DMS53 (cell line): ENCODE measurements at places on chromosomes 16 and 17.

- peak; percentile 78 for DNase-seq
Observed at GRCh38 chr17:57861000-57861789, 11.4 kb upstream of the MRPS23 start.

DNA sequence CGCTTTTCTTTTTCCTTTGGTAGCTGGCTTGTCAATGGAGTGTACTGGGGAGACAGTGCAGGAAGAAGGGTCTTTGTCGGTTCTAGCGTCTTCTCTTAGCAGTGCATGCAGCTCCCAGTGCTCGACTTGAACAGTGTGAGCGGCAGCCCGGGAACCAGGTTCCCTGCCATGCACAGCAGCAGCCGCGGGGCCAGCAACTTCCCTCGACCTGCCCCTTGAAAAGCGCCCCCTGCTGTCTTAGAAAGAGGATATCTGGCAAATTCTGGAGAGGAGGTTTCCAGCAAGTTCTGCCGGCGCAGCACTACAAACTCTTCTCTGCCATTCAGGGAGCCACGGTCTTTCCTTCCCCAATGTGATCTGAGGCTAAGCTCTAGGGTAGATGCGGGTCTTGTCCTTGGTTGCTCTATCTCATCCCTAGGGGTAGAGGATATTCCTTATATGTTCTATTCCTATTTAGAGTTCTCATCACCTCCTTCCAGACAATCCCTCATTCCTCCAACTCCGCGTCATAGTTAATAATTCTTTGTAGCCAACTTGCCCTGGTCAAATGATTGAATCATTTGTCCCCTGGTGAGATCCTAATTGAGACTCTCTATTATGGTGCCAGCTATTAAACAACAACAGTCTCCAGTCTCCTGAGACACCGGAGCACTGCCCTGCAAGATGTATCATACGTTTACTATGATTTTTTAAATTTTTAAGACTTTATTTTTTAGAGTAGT is 451.3 kb downstream of the PMP22 start:
- DNase-seq, result peak; percentile 16

GRCh38 chr16:2528161-2529060 is 2.8 kb downstream of the CEMP1 start:
- DNase-seq, result no peak

GRCh38 chr16:9827062-9827752 is 355.0 kb downstream of the GRIN2A start:
- no peak for DNase-seq

DNA sequence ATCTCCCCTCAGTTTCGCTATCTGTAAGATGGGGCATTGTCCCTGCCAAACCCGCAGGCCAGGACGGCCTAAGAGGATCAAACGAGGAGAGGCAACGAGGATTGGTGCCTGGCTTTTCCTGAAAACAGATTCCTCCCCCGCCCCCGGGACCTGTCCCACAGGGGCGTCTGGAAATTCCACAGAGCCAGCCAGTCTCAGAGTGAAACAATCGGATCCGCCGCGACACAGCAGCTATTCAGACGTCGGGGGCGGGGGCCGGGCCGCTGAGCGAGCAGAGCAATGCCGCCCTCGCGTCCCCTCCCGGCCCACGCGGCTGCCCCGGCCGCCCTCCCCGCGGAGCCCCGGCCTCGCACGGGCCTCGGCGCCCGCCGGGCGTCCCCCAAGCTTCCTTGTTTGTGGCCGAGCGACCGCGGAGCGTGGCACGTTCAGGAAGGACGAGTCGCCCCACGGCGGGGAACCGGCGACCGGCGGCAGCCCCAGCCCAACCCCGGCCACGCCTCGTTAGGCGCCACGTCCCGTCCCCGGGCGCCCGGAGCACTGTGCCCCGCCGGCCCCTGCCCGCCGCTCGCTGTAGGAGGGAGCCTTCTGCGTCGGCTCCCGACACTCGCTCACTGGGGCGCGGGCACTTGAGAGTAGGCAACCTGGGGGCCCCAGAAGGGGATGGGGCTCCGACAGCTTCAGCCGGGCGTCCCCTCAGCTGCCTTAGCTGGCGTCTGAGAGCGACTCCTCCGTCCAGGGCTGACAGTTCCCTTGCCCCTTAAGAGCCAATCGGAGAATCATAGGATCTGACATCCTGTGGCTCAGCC is 29.6 kb upstream of the PHOSPHO1 start:
- peak; percentile 80 for DNase-seq

DNA sequence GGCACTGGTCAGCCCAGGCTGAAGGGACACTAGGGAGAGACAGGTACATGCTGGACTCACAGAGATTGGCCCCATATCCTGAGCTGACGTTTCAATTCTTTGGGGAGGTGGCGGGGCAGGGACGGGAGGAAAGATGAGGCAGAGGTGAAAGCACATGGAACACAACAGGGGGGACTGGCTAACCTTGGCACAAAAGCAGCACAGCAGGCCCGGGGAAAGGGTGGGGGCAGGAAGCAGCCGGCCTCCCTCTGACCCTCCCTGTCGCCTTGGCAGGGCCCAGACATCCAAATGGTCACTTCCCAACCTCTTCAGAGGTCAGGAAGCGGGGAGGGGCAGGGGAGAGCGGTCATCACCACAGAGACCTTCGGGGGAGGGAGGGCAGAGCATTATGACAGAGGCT is 6.6 kb downstream of the VAT1 start:
- no peak for DNase-seq

DNA sequence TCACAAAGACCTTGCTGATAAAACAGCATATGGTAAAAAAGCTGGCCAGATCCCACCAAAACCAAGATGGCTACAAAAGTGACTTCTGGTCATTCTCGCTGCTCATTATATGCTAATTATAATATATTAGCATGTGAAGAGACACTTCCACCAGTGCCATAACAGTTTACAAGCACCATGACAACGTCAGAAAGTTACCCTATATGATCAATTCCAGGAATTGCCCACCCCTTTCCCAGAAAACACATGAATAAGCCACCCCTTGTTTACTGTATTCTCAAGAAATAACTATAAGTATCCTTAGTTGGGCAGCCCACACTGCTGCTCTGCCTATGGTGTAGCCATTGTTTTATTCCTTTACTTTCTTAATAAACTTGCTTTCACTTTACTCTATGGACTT is 44.6 kb upstream of the IRX5 start:
- DNase-seq, result no peak

GRCh38 chr17:35618628-35619027 is 31.5 kb downstream of the AP2B1 start:
- no peak for DNase-seq

- DNase-seq, result no peak
Observed at GRCh38 chr17:5595831-5596230, 11.5 kb upstream of the NLRP1 start.
